COR-L47 (cell line): ENCODE measurements at places on chromosomes 13 and 19.

- DNase-seq, result no peak
These were observed 27.1 kb upstream of the DOCK9 start for GRCh38 chr13:99004978-99005377.

DNA sequence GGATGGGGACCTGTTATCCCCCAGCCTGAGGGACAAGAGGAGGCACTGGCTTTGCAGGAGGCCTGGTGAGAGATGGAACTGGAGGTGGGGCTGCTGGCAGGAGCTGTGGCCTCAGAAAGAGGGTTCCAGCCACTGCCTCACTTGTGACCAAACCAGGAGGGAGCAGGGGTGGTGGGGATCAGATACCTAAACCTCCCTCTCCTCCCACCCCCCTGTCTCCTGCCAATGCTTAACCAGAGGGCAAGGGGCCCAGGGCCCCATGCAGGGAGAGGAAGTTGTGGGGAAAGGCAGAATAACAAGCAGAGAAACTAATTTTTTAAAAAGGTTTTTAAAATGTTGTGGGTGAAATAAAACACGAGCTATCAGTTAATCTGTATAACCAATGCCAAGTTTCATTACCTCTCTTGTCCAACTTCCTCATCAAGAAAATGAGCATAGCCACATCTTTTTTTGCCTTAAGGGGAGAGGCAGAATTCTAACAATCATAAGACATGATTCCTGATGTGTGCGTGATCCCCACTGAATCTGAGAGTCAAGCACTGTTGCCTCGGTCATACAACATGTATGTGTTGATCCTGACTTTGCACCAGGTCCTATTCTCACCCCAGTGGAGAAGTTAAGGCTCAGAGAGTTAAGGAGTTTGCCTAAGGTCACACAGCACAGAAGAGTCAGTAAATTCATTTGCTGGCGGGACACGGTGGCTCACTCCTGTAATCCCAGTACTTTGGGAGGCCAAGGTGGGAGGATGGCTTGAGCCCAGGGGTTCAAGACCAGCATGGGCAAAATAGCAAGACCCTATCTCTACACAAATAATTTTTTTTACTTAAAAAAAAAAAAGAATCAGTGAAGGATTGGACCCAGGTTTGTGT, 12.9 kb downstream of the FXYD5 start:
- no peak for DNase-seq

- no peak for DNase-seq
These were observed at the start of gene TRIP10 for GRCh38 chr19:6739390-6739882. Gene TRIP10 (plus strand): TSS chr19:6739680. CDS start chr19:6739762, 82 bp downstream.

DNA sequence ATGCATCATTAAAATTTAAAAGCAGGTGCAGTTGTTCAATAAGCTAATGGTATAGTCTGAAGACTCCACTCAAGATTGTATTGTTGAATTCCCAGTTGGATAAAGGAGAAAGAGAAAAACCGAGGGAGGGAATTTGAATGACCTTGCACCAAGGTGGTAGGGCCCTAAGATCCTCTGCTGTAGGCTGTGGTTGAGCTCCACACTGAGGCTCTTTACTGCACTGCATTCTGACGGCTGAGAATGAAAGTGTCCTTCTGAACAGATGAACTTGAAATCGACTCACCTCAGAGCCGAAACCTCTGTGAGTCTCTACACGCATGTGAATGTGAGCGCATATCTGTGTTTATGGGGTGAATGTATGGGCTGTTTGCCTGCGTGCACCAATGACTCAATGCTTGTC, 388.9 kb upstream of the DACH1 start:
- peak; percentile 67 for DNase-seq

- no peak for DNase-seq
These were observed 888 bp downstream of the NOTCH3 start for GRCh38 chr19:15199661-15200552.

DNA sequence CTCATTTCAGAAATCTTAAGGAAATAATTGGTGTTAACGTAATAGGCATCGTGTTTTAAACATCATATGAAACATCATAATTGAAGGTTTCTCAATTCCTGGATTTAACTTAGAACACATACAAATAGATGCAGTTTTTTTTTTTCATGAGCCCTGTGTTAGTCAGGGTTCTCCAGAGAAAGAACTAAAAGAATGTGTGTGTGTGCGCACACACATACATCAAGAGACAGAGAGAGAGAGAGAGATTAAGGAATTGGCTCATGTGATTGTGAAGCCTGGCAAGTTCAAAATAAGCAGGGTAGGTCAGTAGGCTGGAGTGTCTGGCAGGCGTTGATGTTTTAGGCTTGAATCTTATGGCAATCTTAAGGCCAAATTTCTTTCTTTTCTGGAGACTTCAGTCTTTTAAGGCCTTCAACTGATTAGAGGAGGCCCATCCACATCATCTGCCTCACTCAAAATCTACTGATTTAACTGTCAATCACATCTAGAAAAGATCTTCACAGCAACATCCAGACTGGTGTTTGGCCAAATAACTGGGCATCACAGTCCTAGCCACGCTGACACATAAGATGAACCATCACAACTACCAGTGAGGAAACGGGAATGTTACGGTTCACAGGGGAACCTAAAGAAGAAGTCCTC, 25.2 kb downstream of the SPATA13 start:
- no peak for DNase-seq

- DNase-seq, result no peak
These were observed 8.8 kb downstream of the CCDC70 start for GRCh38 chr13:51870616-51871015.

DNA sequence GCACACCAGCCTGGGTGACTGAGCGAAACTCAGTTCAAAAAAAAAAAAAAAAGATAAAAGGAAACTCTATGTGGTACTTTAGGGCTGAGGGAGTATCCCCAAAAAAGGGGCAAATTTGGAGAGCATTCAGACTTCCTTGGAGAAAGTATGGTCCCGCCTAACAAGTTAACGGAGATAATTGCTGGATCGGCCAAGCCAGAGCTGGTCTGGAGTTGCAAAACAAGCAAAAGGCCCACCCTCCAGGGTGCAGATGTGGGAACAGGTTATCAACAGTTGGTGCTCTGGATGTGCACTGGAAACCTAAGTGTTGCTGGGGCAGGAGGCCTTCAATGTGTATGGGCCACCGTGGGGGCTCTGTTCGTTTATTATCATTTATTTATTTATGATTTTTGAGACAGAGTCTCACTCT, 2.8 kb downstream of the IQCN start:
- no peak for DNase-seq

DNA sequence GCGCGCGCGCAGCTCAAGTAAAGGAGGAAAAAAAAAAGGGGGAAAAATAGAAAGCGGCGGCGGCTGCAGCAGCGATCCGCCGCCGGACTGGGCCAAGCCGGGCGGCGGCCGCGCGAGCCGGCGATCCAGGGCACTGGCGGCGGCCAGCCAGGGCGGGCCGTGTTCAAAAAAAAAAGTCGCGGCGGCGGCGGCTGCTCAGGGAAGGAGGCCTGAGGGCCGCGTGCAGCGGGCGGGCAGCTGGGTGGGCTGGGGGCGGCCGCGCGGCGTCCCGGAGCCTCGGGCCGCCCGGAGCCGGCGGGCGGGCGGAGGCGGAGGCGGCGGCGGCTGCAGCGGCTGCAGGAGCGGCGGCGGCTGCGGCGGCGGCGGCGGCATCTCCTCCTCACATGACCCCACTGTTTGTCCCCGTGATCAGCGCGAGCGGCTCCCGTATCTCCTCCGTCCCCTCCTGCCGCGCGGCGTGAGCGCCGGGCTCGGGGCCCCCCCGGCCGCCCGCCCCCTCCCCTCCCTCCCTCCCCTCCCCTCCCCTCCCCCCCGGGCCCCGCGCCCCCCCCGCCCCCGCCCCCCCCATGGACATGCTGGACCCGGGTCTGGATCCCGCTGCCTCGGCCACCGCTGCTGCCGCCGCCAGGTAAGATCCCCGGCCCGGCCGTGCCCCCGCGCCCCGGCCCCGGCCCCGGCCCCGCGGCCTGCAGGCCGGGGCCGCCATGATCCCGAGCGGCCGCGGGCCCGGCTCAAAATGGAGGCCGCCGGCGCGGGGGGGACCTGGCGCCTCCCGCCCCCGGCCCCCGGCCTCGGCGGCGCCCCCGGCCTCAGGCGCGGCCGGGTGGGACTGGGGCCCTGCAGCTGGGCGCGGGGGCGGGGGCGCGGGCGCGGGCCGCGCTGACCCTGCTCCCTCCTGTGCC, at the start of gene USF2:
Gene USF2, plus strand, starts transcription at position 427 of the 902 bp plus-strand sequence. Its CDS starts 140 bp downstream, at position 567.
- peak; percentile 57 for DNase-seq

DNA sequence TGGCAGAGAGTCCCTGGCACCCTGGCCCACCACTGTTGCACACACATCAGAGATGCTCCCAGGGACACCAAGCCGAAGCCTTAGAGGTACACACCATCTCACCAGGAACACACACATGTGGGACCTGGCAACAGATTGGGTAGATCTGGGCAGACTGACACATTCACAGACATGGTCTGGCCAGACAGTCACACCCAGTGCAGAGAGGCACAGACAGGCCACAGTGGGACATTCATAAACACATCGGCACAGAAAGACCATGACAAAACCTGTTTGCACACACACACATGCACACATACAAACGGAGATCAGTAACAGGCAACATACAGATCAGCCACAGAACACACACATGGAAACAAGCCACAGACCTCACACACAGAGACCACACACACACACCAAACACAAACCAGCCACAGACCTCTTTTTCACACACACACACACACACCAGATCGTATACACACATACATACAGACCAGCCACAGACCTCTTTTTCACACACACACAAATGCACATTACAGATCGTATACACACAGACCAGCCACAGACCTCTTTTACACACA, 6.3 kb upstream of the JUNB start:
- no peak for DNase-seq

- no peak for DNase-seq
These were observed 29.0 kb downstream of the TNFSF11 start for GRCh38 chr13:42602906-42603305.

GRCh38 chr13:40790154-40790616, 774 bp downstream of the SLC25A15 start:
- DNase-seq, result no peak

DNA sequence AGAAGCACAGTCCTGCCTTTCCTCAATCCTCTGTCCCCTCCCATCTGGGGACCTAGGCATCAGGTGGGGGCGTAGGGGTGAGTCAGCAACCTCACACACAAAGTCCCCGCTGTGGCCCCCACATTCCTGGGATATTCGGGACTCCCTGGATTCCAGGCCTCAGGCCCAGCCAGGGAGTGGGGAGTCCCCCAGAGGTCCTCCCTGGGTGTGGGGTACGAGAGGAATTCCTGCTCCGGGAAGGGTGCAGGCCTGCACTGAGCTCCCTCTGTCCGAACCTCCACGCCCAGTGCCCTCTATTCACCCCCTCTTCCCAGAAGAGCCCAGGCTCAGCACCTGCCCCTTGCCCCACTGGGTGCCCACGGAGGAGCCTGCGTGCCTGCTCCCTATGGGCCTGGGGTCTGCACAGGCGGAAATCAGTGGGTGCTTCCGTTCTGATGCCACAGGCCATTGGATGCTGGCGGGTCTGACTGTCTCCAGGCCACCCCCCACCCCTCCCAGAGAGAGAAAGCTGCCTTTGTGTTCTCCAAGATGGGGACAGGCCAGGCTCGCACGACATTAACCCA, 3.4 kb downstream of the CADM4 start:
- no peak for DNase-seq

- DNase-seq, result no peak
These were observed 23.6 kb downstream of the PNPLA6 start for GRCh38 chr19:7559102-7559501.

- no peak for DNase-seq
These were observed 93.5 kb downstream of the INSR start for GRCh38 chr19:7200736-7201135.

- peak; percentile 45 for DNase-seq
These were observed 44.2 kb downstream of the WASF3 start for GRCh38 chr13:26601669-26602068.

GRCh38 chr13:102769679-102770078, 3.9 kb downstream of the TEX30 start:
- DNase-seq, result no peak

GRCh38 chr13:105035092-105035491, 1500.4 kb downstream of the EFNB2 start:
- DNase-seq, result peak; percentile 84

GRCh38 chr19:35240327-35240726, 8.5 kb upstream of the LSR start:
- no peak for DNase-seq

GRCh38 chr19:54918499-54918898, 12.6 kb downstream of the NCR1 start:
- DNase-seq, result no peak

DNA sequence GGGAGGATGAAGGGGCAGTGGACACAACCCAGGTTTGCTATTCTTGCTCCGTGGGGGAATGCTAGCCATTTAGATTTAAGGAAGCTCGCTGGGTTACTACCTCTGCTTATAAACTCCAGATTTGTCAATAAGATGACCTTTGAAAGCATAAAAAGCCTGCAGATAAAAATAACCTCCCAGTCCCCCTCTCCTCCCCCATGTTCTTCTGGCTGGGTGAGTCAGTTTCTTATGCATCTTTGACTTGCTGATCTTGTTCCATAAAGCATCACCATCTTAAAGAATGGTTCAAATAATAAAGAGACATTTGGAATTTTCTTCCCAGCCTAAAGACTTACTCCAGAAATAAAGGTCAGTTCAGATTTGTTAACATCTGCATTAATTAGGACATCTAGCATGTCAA, 118.3 kb upstream of the RNF113B start:
- DNase-seq, result no peak

GRCh38 chr13:98222081-98222554, 45.0 kb upstream of the RNF113B start:
- DNase-seq, result no peak

DNA sequence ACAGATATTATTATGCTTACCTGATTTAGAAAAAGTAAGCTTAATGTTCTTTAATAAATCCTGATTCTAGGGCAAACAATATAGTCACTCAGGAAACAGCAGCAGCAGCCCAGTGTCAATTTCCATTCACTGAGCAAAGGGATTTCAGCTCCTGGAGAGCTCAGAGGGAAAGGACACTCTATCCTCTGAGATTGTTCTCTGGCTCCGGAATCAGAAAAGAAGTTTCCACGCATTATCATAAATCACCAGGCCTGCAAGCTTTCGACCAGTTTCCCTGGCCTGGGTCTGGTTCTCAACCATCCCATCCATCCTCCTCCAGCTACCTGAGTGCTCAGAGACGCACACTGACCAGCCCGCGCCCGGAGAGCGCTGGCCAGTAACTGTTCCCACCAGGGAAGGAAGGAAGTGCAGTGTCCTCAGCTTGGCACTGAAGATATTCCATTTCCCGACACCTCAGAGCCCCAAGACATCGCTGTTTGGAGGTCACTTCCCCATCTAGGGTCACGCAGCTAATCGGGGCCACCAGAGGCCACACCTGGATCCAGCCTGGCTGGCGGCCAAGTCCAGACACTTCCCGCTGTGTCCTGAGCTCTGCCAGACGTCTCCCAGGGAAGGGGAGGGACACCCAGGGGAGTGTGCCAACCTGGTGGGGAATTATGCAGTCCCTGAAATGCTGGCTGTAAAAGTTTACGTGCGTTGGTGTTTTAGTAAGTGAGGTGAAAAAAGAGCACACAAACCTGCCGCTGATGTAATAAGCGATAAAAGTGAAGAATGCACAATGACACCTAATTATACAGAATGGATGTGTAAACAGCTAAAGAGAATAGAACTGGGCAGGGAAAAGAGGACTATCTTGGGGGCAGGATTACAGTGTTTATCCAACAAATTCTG, 29.1 kb downstream of the EPS15L1 start:
- DNase-seq, result peak; percentile 88
